ENCODE measurements at places on chromosomes 7 and 10.

DNA sequence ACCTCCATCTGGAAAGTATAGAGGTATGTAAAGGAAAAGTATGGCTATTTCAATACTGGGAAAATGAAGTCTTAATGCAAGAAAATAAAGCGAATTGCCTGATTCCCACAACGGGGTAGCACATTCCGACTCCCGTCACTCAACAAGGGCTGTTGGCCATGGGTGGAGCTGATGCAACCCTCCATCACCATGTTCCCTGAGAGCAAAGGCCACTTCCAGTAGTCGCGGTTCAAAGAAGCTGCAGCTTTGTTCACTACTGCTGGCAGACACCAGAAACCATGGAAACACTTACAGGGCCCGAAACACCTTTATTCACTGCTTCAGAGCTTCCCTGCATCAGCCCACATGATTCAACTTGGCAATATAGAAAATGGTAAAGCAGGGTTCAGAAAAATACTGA, 44.0 kb downstream of the TMEM26 start:
- no peak for DNase-seq

DNA sequence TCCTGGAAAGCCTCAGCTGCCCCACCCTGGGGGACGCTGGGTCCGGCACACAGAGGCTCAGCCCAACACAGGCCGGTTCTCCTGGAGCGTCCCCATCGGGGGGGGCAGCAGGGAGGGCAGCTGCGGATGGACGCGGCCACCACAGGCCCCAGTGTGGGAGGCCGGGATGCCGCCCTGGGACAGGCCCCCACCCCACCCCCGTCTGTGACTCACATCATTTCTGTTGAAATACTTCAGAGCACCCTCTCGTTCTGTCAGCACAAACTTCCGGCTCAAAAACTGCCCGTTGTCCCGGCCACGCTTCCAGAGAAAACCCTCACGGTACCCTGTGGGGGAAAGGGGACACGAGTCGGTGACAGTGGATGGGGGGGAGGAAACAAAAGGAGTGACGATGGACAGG, 28.5 kb downstream of the GET4 start:
- DNase-seq: no peak

DNA sequence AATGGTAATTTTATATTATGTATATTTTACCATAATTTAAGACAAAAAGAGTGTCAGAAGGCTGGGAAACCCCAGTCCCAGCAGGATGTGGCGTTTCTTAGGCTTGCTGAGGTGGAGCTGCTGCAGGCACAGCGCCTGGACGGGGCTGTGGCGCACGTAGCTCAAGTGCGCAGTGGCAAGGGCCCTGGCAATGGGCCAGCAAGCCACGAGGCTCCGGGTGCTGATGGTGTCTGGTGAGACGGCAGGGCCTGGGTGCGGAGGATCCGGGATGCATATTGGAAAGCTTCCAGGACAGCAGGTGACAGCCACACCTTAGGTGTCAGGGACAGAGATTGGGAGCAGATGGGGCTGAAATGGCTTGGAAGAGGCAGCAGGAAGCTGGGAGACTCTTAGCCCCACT, 37.2 kb downstream of the CLEC2L start:
- DNase-seq: no peak

DNA sequence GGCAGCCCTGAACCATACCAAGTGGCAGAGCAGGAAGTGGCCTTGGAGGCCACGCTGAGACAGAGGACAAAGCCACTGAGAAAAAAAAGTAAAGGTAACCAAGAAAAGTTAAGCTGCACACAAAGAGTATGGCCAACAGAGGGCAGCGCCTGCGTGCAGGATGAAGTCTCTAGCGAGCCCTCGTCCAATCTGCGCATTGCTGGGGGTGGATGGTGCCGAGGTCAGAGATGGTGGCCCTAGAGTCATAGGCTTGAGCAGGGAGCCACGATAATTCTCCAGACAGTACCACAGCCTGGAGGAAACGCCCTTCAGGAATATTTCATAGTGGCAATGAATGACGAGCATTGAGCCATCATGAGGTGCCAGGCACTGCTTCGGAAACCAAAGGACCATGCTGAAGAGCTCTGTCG, 9.7 kb downstream of the ATP6V0E2 start:
- no peak for DNase-seq

- DNase-seq: no peak
These were observed 2.1 kb downstream of the IFIT5 start for GRCh38 chr10:89416465-89416864.

DNA sequence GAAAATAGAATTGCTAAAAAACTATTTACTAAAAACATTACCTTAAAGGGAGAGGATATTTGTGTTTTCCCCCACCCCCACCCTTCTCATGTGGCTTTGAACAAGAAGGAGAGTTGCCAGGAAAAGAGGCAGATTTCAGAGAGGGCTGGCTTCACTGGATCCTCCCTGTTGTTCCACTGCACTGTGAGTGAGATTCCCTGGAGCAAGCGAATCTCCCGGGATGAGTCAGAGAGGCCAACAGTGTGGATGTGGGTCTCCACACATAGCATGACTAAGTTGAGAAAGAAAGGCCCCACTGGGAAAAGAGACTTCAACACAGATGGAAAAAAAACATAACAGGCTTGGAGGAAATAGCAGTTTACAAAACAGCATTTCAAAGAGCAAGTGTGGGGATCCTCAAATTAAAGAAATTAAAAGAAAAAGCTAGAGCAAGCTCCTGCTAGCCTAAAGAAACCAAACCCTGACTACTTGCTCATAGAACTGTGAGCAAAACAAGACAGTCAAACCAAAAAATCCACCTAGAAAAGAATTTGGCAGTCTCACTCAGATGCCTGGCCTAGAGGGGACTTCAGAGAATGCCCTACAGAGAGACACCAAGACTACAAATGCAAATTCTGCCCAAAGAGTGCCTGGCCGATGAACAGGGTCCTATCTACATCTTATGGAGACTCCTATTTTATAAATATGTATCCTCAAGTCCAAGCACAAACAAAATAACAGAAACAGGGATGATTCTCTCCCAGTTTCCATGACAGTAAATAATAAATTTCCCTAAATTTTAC, 3.4 kb downstream of the CAV1 start:
- no peak for DNase-seq
